Aorta (tissue), 5 donors: ENCODE measurements at places on chromosomes 4 and X. TPM values are rescaled to one million over a fixed set of nuclear protein-coding genes. Genes with fewer than 3 reads are reported as not detected.

DNA sequence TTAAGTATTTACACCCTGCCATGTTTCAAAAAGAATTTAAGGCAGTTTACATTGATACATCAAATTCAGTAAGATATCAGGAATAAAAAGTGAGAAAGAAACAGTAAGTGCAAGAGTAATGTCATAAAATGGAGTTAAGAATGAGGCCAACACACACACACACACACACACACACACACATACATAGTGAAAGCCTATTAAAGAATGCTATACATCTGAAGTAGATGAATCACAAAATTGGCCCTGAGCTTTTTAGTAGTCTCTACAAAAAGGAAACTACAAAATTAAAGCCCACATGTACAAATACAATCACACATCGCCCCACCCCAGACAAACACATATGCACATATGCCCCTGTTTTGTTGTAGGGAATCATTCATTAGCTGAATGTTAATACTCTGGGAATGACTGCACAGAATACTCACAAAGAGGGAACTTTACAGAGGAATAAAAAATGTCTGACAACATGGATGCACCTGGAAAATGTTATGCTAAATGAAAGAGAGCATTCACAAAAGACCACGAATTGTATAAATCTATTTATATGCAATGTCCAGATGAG, 428.8 kb downstream of the IL15 start:
- no peak for DNase-seq

- no peak for DNase-seq
Measured at GRCh38 chr4:26476545-26476944, 13.7 kb downstream of the CCKAR start.

DNA sequence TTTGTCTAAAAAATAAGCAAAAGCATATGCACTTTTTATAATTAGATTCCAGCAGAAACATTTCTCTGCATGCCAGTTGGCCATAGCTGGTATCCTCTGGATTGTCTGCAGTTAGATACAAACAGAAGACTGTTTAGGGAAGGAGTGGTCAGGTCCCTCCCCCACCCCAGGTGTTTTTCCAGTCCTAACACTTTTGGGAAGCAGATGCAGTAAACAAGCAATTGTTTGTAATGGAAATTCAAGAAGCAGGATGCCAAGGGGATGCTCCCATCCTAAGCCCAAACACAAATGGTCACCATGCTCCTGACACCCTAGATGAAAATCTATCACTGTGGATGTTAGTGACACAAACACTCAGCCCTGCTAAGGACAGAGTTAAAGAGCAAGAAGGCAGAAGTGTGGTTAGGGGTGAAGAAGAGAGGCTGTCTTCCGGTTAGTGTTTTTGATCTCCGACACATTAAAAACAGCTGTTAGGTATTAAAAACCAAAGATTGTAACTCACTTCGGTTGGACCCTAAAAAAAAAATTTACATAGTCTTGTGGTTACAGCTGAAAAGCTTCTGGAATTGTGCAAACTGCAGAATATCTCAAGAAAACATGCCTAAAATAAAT, 7.9 kb downstream of the LEF1 start:
- DNase-seq, result no peak

DNA sequence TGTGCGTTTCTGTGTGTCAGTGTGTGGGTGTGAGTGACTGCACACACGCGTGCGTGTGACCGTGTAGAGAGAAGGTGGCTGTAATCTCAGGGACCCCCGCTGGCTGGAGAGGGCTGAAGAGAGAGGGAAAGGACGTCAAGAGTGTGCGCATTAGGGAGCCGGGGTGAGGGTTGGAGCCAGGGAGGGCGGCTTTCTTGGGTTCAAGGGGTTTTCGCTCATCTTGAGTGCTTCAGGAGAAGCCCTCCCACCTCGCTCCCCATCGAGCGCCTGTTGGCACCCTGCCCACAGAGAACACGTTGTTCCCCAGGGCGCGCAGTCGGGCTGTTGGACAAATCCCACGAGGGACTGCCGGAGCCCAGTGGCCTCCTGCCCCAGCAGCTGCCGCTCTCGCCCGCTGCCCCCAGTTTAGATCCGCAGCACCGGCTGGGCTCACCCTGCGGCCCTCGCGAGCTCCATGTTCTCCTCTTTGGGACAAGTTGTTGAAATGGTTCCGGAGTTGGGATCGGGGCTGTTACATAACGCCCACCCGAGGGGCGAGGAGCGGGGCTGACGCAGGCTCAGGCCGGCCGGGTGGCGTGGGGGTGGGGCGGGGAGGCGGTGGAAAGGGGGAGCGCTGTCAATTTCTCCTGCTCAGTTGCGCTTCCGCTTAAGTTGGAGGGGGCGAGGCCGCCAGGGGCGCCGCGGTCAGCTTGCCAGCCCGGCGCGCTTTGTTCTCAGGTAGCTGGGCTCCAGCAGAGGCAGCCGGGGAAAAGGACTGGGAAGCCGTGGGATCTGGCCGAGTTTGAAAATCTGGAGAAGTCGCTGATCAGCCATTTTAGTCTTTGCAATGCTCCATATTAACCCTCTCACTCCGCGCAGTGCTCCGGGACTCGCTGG, 1.6 kb downstream of the GRIA2 start:
- peak; percentile 48 for DNase-seq

DNA sequence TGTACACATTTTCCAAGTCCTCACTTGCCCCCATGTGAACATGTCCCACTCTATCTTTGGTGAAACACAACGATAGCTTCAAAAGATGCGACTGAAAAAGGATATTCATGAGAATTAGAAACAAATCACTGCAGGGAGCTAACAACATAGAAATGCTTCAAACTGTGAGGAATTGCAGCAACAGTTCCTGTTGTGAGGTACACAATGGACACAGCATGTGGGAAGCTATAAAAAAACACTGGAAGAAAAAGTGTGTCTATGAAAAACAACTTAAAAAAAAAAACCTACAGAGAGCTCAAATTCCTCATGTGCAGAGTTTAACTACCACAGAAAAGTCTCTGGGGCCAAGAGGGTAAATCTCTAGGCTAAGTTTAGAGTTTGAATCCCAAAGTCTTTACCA, 51.6 kb upstream of the BLTP1 start:
- DNase-seq, result no peak

The IL1RAPL1 gene
- total RNA-seq, result 0.26 TPM
